GM12864 (cell line): ENCODE measurements at places on chromosomes 12 and 14.

DNA sequence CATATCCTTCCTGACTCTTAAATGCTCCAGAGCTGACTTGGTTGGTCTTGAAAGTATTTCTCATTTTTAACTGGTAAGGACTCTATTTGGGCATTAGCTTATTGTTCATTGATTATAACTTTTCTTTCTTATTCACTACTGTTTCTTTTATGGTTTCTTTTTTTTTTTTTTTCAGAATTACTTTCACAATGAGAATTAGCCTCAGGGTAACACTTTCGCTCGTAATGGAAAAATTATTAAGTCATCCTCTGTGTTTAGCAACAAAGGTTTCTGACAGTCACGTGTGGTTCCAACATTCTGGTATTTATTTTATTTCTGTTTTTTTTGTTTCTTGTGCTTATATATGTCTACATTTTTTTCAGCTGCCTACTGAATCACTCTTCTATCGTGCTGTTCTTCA, 80.0 kb downstream of the METTL25 start:
- no peak for DNase-seq

GRCh38 chr12:82942991-82943401, 256.3 kb downstream of the TMTC2 start:
- no peak for DNase-seq

GRCh38 chr12:130286041-130286440, 51.6 kb upstream of the PIWIL1 start:
- DNase-seq, result no peak

GRCh38 chr12:124698211-124698997, 131.0 kb upstream of the NCOR2 start:
- DNase-seq, result no peak

- DNase-seq, result no peak
These were observed 420.8 kb downstream of the EGLN3 start for GRCh38 chr14:33529787-33530757.

GRCh38 chr14:101004954-101005353, 101.4 kb upstream of the RTL1 start:
- DNase-seq, result no peak

DNA sequence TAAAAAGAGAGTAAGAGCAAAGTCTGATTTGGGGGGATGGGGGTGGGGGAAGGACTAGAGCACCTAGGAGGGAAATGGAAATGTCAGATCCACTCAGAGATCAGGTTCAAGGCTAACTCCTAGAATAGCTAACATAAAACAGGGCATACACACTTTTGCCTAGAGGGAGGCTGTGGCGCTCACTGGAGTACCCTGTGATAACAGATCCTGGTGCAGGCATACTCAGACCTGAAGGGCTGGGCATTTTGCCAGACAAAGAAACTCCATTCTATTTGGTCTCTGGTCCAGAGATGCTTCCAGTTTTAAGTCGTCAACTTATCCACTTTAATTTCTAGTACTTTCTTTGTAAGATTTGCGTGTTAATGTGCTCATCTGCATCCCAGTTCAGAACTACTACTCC, 5.8 kb downstream of the CTDSP2 start:
- no peak for DNase-seq

- DNase-seq, result no peak
These were observed 300.4 kb upstream of the CLEC14A start for GRCh38 chr14:38556252-38556651.
